ENCODE measurements at places on chromosomes 4 and X. TPM values are rescaled to one million over a fixed set of nuclear protein-coding genes. Genes with fewer than 3 reads are reported as not detected.

GRCh38 chr4:14072506-14072905 lies 445.0 kb upstream of the BOD1L1 start:
- no peak overlapping the region for H3K27ac ChIP-seq
- no peaks in the 10 kb centered on the region for H3K36me3 ChIP-seq
- H3K4me3 ChIP-seq: no peak overlapping the region
- no peaks in the 10 kb centered on the region for H3K27me3 ChIP-seq

GRCh38 chrX:57918750-57919436 lies 8.6 kb upstream of the ZXDA start:
- H3K4me3 ChIP-seq: peak overlapping the region; percentile 29
- no peaks in the 10 kb centered on the region for H3K4me1 ChIP-seq
- H3K36me3 ChIP-seq: no peaks in the 10 kb centered on the region
- no peak for DNase-seq
- peaks cover 34% of the 10 kb centered on the region for H3K27me3 ChIP-seq

DNA sequence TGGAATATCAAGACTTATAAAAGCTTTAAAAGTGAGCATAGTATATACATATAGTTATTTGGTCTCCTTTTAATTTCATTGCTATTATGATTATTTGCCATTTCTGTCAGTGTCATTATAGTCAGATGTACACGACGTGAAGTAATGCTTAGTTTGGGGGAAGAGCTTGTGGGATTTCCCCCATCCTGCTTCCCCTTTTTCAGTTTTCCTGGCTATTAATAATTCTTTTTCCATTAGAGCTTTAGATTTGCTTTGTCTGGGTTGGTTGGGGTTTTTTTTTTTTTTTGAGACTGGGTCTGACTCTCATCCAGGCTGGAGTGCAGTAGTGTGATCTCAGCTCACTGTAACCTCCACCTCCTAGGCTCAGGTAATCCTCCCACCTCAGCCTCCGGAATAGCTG lies 5.4 kb downstream of the ABCE1 start:
- H3K36me3 ChIP-seq: no peaks in the 10 kb centered on the region
- H3K27ac ChIP-seq: no peak overlapping the region
- no peak overlapping the region for H3K4me3 ChIP-seq
- no peak for DNase-seq

DNA sequence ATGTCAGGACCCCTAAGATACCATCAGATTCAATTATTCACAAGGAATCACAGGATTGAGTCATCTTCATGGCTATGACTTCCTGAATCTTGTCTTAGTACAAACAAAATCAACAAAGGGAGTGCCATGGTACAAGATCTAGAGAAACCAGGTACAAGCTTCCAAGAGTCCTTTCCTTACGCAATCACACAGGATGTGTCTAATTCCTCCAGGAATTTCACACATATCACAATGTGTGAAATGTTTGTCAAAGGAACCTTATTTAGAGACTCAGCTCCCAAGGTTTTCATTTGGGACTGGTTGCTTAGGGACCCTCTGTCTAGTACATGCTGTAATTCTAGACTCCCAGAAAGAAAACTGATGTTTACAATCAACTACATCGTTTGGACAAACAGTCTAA lies 83.0 kb downstream of the MAB21L2 start:
- H3K36me3 ChIP-seq: peaks cover 4% of the 10 kb centered on the region
- no peak overlapping the region for H3K4me3 ChIP-seq
- no peak overlapping the region for H3K27ac ChIP-seq

Gene AMTN
- not detected for total RNA-seq

Gene TDO2
- total RNA-seq: not detected

DNA sequence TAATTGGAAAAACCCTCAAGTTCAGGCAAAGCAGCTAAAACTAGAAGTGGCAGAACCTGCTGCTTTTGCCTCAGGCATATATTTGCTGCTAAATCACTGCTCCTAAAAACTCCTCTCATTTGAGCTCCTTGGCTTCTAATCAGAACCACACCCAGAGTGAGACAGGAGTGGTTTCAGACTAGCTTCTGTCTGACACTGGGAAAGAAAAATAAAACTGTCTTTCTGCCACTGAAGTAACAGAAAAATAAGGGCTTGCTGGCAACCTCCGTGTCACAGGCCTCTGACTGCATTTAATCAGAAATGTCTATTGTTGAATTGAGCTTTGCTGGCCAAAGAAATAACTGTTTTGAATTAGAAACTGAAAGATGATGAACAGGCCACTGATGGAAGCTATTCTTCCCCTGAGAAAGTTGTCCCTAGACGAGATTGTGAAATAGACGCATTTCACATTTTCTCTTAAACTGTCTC lies 52.1 kb upstream of the RAP2C start:
- no peak overlapping the region for H3K4me3 ChIP-seq
- H3K27ac ChIP-seq: peak overlapping the region; percentile 83
- DNase-seq: no peak
- H3K4me1 ChIP-seq: no peaks in the 10 kb centered on the region

GRCh38 chr4:6546681-6547447 lies 28.1 kb upstream of the MAN2B2 start:
- H3K27me3 ChIP-seq: peaks cover 41% of the 10 kb centered on the region
- H3K4me1 ChIP-seq: no peaks in the 10 kb centered on the region
- no peak overlapping the region for H3K27ac ChIP-seq
- H3K36me3 ChIP-seq: no peaks in the 10 kb centered on the region
- no peak overlapping the region for H3K4me3 ChIP-seq
- no peak for DNase-seq

Gene GPC3
- total RNA-seq: 89.1 TPM

DNA sequence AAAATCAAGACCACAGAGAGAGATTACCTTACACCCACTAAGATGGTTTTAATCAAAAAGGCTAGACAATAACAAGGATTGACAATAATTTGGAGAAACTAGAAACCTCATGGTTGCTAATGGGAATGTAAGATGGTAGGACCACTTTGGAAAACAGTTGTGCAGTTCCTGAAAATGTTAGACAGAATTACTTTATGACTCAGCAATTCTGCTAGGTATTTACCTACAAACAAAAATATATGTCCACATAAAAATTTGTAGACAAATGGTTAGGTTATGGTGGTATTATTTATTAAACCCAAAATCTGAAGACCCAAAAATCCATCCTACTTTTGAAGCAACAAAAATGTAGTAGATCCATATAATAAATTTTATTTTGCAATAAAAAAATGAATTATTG lies 1027.0 kb upstream of the ADGRL3 start:
- no peaks in the 10 kb centered on the region for H3K27me3 ChIP-seq
- no peak overlapping the region for H3K4me3 ChIP-seq
- H3K27ac ChIP-seq: no peak overlapping the region
- no peaks in the 10 kb centered on the region for H3K36me3 ChIP-seq
- DNase-seq: no peak

GRCh38 chr4:42205541-42205940 lies 53.1 kb upstream of the BEND4 start:
- no peak for DNase-seq
- no peaks in the 10 kb centered on the region for H3K4me1 ChIP-seq
- H3K4me3 ChIP-seq: no peak overlapping the region
- H3K27ac ChIP-seq: no peak overlapping the region

GRCh38 chrX:136810493-136810892 lies 29.8 kb upstream of the ARHGEF6 start:
- H3K36me3 ChIP-seq: no peaks in the 10 kb centered on the region
- H3K27ac ChIP-seq: no peak overlapping the region

Gene SRP72
- total RNA-seq: 71.8 TPM

- no peaks in the 10 kb centered on the region for H3K4me1 ChIP-seq
- H3K36me3 ChIP-seq: no peaks in the 10 kb centered on the region
- H3K4me3 ChIP-seq: no peak overlapping the region
Measured at GRCh38 chrX:134377537-134377936, 82.4 kb upstream of the HPRT1 start.

GRCh38 chr4:165967486-165967885 lies 94.4 kb downstream of the TLL1 start:
- no peak overlapping the region for H3K27ac ChIP-seq
- H3K36me3 ChIP-seq: no peaks in the 10 kb centered on the region
- H3K4me3 ChIP-seq: no peak overlapping the region
- H3K4me1 ChIP-seq: no peaks in the 10 kb centered on the region
- H3K27me3 ChIP-seq: no peaks in the 10 kb centered on the region
- no peak for DNase-seq

Gene ITIH6
- 2.3 TPM for total RNA-seq

- no peak overlapping the region for H3K27ac ChIP-seq
- DNase-seq: no peak
- H3K36me3 ChIP-seq: no peaks in the 10 kb centered on the region
- H3K27me3 ChIP-seq: no peaks in the 10 kb centered on the region
- no peaks in the 10 kb centered on the region for H3K4me1 ChIP-seq
Measured at GRCh38 chr4:60611762-60612496, 588.2 kb upstream of the ADGRL3 start.

DNA sequence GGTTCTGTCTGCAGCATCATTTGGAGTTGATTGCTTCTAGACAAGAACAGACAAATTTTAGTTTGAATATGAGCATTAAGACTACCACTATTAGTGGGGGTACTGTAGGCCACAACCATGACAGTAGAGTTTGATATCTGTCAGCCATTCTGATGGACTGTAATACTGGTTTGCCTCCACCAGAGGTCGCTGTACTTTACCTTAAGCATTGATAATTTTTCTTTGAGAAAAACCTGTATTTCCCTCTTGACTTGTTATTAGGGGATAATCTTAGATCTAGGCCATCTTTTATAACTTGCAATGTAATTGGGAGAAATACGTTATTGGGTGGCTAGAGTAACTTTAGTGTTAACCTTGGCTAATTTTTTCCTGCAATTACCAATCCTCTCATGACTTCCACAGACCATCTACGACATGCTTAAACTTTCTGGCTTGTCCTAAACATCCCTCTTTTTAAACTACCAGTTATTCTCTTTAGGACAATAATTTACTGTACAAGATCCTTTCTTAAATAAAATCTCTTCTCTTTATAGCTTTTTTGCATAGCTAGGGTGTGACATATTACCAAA lies 562.4 kb downstream of the MAGEB5 start:
- no peak overlapping the region for H3K4me3 ChIP-seq
- no peak overlapping the region for H3K27ac ChIP-seq
- no peak for DNase-seq

GRCh38 chrX:11666164-11666563 lies 444 bp upstream of the ARHGAP6 start:
- no peaks in the 10 kb centered on the region for H3K4me1 ChIP-seq
- no peaks in the 10 kb centered on the region for H3K36me3 ChIP-seq
- peak overlapping the region; percentile 78 for H3K27ac ChIP-seq

GRCh38 chr4:95417531-95417930 lies 131.2 kb downstream of the UNC5C start:
- H3K27me3 ChIP-seq: no peaks in the 10 kb centered on the region
- H3K36me3 ChIP-seq: no peaks in the 10 kb centered on the region
- H3K4me1 ChIP-seq: no peaks in the 10 kb centered on the region
- H3K27ac ChIP-seq: no peak overlapping the region
- no peak for DNase-seq

GRCh38 chrX:156001001-156001666 lies 3.6 kb downstream of the IL9R start:
- no peaks in the 10 kb centered on the region for H3K36me3 ChIP-seq
- H3K27ac ChIP-seq: no peak overlapping the region
- H3K4me3 ChIP-seq: no peak overlapping the region
- H3K4me1 ChIP-seq: no peaks in the 10 kb centered on the region
- H3K27me3 ChIP-seq: no peaks in the 10 kb centered on the region
- DNase-seq: no peak

DNA sequence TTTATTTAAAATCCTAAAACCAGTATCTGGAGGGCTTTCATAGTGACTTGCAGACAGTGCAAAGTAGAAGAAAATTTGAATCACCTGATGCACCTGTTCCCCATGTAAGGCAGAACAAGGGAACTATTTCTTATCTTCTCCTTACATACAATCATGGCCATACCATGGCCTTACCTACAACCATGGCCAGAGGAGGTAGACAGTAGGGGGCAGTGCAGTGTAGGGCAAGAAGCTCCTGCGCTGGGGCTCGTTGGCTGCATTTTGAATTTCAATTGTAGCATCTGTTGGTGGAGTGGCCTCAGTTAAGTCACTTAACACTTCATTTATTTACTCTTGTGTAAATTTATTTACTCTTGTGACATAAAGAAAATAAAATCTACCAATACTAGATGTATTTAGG lies 33.0 kb downstream of the GALNTL6 start:
- H3K27me3 ChIP-seq: no peaks in the 10 kb centered on the region
- DNase-seq: no peak
- H3K4me3 ChIP-seq: no peak overlapping the region
- peaks cover 2% of the 10 kb centered on the region for H3K36me3 ChIP-seq

Gene NXF2
- total RNA-seq: not detected

Gene MAGEC2
- total RNA-seq: not detected

GRCh38 chr4:106095408-106095807 lies 200.1 kb downstream of the NPNT start:
- no peaks in the 10 kb centered on the region for H3K36me3 ChIP-seq
- H3K27ac ChIP-seq: no peak overlapping the region

GRCh38 chrX:66728818-66729271 lies 90.0 kb upstream of the EDA2R start:
- peak overlapping the region; percentile 81 for H3K27ac ChIP-seq
- no peaks in the 10 kb centered on the region for H3K36me3 ChIP-seq
- H3K4me1 ChIP-seq: no peaks in the 10 kb centered on the region
- peak; percentile 54 for DNase-seq
- H3K27me3 ChIP-seq: peaks cover 10% of the 10 kb centered on the region

DNA sequence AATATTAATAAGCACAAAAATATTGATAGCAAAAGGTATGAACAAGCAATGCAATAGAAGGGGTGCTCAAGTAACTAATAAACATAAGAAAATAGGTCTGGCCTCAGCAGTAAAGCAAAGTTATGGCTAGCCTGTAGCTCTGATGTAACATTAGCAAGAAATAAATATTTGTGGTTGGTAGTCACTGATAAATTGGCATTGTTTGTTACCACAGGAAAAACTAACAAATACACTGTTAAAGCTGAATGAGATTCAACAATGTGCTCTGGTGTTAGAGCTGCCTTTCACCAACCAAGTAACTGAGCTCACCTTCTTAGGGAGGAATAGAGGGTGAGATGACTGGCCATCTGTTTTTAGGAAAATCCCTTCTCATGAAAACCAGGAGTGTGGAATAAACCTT lies 71.4 kb downstream of the AREG start:
- DNase-seq: no peak
- H3K36me3 ChIP-seq: no peaks in the 10 kb centered on the region
- H3K4me1 ChIP-seq: no peaks in the 10 kb centered on the region
- no peak overlapping the region for H3K27ac ChIP-seq
- H3K4me3 ChIP-seq: no peak overlapping the region

DNA sequence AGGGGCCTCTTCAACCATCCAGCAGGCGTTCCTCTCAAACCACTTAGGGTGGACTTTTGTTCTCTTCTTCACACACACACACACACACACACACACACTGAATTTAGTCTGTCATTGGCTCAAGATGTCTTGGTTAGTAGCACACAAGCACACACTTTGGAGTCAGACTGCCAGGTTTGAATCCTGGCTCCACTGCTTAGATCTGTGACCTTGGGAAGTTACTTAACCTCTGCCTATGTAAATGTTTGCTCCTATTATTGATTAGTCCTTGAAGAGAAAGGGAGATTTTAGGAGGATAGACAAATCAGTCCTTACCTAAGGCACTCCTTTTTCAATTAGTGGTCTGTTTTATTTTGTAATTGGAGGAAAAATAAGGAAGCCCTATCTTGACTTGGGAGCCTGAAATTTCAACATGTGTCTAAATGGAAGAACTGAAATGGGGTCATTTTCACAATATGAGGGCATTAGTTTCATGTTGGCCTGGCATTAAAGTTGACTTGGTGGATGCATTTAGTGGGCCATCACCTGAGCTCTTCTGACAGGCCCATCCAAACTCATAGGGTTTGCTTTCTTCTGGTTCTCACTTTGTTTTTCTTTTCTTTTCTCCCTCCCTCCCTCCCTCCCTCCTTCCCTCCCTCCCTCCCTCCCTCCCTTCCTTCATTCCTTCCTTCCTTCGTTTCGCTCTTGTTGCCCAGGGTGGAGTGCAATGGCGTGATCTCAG lies 13.3 kb upstream of the TMEM131L start:
- no peaks in the 10 kb centered on the region for H3K4me1 ChIP-seq
- no peaks in the 10 kb centered on the region for H3K36me3 ChIP-seq
- no peak for DNase-seq
- H3K27ac ChIP-seq: no peak overlapping the region
- no peak overlapping the region for H3K4me3 ChIP-seq
- H3K27me3 ChIP-seq: no peaks in the 10 kb centered on the region
